Left kidney (tissue), 8 donors: ENCODE measurements at places on chromosomes 2 and 18. TPM values are rescaled to one million over a fixed set of nuclear protein-coding genes. Genes with fewer than 3 reads are reported as not detected.

COLEC12 gene
- polyA plus RNA-seq, result 23.3 TPM

GRCh38 chr2:157789256-157789655, 86.9 kb downstream of the ACVR1 start:
- DNase-seq, result no peak

DNA sequence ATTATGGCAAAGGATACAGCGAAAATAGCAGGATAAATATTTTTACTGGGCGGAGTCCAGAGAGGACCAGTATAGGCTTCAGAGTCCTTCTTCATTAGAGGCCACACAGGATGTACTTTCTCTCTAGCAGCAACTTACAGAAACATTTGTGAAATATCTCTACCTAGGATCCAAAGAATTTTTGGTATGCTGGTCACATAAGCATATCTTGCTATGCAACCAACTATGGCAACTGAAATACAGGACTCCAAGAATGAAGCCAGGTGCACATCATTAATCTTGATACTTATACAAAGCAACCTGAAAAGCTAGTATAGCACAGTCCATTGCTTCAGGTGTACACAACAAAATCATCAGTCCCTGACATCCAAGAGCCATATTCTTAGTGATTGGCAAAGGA, 59.1 kb upstream of the NABP1 start:
- DNase-seq, result no peak

EVA1A gene
- polyA plus RNA-seq, result 12.9 TPM

- DNase-seq, result no peak
Observed at GRCh38 chr18:44467718-44468117, 213.0 kb upstream of the SETBP1 start.

CASP8 gene
- 16.9 TPM for polyA plus RNA-seq

GRCh38 chr2:69601179-69601612, 42.3 kb downstream of the AAK1 start:
- DNase-seq, result no peak
